ENCODE measurements at places on chromosomes 16 and 17.

DNA sequence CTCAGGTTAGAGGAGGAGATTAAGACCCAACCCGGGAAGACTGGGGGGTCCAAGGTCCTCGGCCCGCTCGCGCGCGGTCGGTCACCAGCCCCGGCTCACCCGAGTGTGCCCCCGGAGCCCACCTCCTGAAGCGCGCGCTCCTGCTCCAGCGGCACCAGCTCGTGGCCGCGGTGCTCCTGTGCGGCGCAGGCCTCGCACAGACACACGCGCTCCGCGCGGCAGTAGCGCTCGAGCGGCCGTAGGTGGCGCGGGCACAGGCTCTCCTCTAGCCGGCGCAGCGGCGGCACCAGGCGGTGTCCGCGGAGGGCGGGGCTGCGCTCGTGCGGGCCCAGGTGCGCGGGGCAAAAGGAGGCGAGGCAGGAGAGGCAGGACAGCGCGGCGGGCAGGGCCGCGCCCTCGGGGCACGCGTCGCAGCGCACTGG is 618 bp downstream of the TRIM47 start:
- DNase-seq: peak; percentile 74

GRCh38 chr16:50103764-50104163 is 38.0 kb downstream of the HEATR3 start:
- no peak for DNase-seq

- DNase-seq: no peak
These were observed 425 bp downstream of the SGSH start for GRCh38 chr17:80219763-80220053.

GRCh38 chr16:67268136-67268579 is 11.2 kb upstream of the PLEKHG4 start:
- DNase-seq: no peak

DNA sequence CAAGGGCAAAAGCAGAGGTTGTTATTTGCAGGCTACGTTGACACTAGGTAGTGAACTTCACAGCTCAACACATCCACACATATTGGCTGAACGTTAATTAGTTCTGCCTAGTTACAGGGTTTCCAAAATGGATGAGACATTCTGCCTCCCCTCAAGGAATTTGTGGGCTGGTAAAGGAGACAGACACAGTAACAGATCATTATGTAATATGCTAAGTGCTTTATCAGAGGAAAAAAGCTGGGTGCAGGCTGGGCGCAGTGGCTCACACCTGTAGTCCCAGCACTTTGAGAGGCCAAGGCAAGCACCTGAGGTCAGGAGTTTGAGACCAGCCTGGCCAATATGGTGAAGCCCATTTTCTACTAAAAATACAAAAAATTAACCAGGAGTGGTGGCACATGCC is 26.2 kb downstream of the BMERB1 start:
- DNase-seq: no peak

DNA sequence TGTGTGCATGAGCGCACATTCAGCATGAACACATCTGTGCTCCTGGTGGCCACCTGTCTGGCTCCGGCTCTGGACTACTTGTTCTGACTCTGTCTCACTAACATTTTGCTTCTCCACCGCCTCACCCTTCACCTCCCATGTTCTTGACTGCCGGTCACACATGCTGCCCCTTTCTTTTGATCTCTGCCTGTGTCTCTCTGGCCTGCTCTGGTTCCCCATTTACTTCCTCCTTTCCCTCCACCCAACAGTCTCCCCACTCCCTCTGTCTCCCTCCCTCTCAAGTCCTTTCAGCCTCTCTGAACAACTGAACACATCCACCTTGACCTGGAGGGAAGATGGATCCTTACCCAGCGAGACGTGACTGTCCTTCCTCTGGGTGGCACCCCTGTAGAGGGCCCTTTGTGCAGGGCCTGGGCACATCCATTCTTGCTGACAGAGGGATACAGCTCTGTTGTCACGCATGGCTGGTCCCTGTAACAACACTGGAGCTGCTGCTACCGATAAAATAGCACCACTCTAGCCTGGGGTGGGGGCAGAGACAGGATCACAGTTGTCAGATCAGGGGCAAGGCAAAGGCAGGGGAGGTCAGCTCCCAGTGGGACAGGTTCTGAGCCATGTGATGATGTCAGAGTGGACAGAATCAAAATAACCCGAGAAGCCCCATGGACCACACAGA is 11.0 kb downstream of the ZSCAN32 start:
- DNase-seq: no peak

GRCh38 chr16:55832773-55833691 is at the start of gene CES1:
CES1 (minus strand) TSS chr16:55833096; CDS start chr16:55833055, 41 bp downstream.
- DNase-seq: no peak

DNA sequence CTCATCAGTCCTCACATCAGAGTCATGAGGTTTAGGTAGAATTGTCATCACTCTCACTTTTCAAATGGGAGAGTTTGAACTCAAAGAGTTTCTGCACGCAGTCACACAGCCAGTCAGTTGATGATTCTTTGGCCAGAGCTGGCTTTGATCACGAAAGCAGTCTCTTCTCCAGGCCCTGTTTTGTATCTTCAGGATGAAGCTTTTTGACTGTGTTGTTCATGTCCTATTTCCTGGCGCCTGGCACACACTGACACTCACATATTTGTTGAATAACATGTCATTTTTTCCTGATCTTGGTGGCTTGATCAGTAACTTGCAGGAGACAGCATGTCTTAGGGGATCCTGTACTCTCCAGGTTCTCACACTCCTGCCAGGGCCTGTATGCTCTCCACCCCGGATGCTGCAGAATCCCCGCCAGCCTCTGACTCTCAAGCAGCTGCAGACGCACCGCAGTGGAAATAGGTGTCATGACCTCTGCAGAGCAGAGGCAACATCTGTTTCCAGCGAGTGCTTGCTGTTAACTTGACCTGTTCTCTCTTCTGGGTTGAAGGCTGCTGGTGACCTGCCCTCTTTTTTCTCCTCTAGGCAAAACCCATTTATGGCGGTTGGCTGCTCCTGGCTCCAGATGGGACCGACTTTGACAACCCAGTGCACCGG is 33.0 kb downstream of the MPRIP start:
- DNase-seq: no peak

- DNase-seq: no peak
These were observed 26.8 kb upstream of the CBFA2T3 start for GRCh38 chr16:89003831-89004208.

DNA sequence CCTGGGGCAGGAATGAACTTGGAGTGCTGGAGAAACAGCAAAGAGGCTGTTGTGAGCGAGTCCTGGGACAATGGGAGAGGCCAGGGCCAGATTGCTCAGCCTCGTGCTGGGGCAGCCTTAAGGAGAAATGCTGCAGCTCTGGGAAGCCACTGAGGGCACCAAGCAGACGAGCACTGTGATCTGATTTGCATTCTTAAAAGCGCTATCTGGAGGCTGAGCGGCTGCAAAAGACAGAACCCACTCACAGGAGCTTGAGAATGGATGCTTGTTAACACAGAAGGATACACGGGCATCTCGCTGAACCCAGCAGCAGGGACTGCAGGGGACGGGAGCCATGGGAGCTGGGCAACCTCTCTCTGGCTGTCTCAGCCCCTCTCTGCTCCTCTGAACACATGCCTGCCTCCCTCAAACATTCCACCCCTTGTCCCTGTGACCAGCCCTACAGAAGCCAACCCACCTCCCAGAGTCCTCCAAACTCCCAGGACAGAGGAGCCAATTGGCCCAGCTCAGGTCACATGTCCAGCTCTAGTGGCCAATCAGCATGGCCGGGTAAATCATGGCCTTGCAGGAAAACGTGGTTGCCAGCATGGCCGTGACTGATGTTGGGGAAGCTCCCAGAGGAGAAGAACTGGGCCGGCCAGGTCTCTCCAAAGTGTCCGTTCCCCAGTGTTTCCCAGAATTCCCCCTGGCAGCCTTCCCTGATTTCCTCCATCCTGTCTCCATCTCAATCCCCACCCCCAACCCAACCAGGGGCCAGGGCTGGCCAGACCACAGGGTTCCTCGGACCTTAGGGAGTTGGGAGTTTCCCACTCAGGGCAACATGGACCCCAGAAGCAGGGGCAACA is 60.3 kb downstream of the GSG1L start:
- DNase-seq: no peak

DNA sequence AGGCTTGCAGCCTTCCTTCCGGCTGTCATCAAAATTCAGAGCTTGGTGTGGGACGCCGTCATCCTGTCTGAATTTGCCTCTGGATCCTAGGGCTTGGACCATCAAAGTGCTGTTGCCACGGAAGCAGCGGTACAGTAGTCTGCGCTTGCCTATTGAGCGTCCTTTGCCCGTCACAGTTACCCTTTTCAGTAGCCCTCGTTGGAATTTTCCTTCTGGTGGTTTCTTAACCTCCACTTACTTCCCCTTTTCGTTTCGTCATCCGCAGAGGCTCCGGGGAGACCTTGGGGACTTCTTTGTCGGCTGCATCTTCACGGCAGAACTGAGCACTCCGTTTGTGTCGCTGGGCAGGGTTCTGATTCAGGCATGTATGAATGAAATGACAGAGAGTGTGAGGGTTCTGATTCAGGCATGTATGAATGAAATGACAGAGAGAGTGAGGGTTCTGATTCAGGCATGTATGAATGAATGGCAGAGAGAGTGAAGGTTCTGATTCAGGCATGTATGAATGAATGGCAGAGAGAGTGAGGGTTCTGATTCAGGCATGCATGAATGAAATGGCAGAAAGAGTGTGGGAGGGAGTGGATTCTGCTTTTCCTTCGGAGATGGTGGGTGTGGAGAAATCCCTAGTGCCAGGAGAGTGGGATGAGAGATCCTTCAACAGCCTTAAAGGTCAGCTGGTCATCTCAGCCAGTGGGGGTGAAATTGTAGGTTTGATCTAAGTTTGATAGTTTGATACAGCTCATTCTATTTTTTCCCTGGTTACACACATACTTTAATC is 8.0 kb downstream of the TLCD3A start:
- DNase-seq: peak; percentile 78

- DNase-seq: no peak
These were observed 70.0 kb upstream of the TNRC6C start for GRCh38 chr17:77888242-77889134.

DNA sequence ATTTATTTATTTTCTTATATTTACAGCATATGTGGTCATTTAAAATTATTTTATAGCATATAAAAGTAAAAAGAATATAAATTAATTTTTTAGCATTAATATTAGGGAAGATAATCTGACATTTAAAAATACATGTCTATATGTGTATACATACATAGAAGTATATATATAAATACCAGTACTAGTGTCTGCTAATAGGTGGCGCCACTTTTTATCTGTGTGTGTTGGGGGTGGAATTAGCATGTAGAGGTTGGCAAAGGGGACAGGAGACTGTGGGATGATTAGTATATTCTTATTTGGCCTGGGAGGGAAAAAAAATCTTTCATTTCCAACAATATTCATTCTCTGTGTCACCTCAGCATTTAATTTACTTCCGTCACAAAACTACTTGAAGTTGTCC is 359.1 kb downstream of the WWOX start:
- no peak for DNase-seq

- DNase-seq: peak; percentile 75
These were observed at the start of gene WWP2 for GRCh38 chr16:69761983-69762813. WWP2 (plus strand) TSS chr16:69762332; CDS start chr16:69787011, 24,679 bp downstream.

Measured in memory B cell (primary cell).